SK-N-SH (cell line): ENCODE measurements at places on chromosomes 16 and 17. TPM values are rescaled to one million over a fixed set of nuclear protein-coding genes. Genes with fewer than 3 reads are reported as not detected.
A peak's percentile ranks its signal among the peaks of the same experiment; 100 is the strongest.

GRCh38 chr17:43983515-43984411 is 20.7 kb upstream of the NAGS start:
- DNase-seq = peak; percentile 72

GRCh38 chr17:81540676-81541027 is 11.5 kb downstream of the FAAP100 start:
- no peak for DNase-seq

- DNase-seq = no peak
Measured at GRCh38 chr16:80259290-80259805, 281.4 kb upstream of the DYNLRB2 start.

GRCh38 chr16:74100395-74101326 is 196.0 kb upstream of the PSMD7 start:
- DNase-seq = peak; percentile 52

DNA sequence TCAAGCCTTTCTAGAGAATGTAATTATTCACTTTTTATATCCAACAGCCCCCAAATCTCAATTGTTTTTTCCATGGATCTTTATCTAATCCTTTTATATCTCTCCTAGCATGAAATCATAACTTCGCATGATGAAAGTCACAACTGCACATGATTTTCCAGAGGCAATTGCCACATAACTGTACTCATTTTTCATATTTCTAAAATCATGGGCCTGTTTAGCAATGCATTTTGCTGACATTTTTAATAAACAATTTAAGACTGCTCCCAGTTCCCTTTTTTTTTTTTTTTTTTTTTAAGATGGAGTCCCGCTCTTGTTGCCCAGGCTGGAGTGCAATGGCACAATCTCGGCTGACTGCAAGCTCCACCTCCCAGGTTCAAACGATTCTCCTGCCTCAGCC is 83.5 kb downstream of the VMP1 start:
- no peak for DNase-seq

GRCh38 chr17:82866590-82867191 is 26.9 kb upstream of the ZNF750 start:
- DNase-seq = peak; percentile 85

DNA sequence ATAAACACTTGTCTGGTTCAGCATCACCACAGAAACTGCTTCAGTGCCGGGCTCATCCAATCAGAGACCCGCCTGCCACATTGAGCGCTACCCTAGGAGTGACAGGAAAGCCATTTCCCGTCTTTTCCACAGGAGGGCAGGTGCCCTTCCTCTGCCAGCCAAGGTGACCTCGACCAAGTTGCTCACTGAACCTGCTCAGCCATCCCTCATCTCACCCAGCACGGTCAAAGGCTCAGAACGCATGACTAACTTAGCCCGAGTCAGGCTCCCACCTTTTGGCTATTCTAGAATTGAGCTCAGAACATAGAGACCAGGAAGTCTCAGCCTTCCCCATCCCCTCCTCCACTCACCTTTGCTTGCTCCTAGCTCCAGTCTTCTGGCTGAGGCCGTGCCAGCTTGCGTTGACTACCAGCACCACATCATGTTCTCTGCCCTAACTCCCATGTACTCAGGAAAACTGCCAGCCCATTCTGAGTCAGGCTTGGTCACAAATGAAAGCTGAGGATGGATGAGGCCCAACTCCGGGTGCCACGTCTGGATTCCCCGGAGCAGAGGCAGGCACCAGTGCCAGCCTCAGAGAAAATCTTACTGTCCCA is 15.6 kb downstream of the MRPS23 start:
- DNase-seq = peak; percentile 45

DNA sequence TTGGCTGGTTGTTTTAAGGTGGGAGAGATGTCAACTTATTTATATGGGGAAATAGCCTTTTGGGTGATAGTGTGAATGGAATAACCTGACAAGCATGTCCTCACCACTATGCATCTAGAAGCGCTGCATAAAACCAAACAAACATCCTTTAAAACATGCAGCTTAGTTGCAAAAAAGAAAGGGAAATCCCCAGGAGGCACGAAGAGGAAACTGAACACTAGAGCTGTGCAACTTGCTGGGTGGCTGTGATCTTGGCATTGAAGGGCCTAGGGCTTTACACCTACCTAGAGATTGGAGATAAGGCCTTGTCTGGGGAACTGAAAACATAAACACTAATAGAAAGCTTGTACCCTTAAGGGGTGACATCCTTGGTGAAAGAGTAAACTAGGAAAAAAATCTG is 7.3 kb downstream of the C16orf54 start:
- no peak for DNase-seq

- no peak for DNase-seq
Measured at GRCh38 chr17:45310380-45311324, 6.2 kb downstream of the MAP3K14 start.

DNA sequence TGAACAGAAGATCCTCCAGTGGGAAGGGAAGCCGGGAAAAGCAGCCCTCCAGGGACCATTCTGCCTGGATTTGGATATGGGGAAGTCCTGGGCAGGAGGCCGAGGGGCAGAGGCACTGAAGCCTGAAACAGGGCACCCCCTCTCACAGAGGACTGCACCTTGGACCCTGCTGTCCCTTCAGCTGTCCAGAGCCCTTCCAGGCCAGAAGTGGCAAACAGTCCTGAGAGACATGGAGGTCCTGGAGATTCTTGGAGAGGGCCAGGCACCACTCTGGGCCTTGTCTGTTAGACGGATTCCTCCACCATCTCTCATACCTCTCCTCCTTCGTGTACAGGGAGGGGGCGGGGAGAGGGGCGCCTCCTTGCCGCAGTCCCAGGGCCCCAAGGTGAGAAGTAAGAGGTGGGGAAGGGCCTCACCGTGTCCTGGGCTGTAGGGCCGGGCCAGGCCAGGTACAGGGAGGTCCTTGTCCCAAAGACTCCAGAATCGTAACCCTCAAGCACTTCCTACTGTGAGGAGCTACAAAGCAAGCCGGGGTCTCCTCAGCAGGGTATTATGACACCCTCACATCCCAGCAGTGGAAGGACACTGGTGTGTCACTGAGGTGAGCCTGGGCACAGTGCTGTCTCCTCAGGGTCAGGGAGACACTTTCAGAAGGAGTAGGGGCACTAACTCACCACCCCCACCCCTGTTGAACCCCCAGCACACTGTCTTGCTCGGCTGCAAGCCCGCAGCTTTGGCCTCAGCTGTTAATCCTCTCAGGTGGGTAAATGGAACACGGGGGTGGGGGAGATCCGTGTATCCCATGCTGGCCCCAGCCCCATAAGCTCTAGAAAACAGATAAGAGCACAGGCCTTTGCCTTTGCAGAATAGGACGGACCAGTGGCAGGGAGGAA is 16.6 kb upstream of the TBX2 start:
- DNase-seq = peak; percentile 64

- no peak for DNase-seq
Measured at GRCh38 chr16:54462151-54462651, 175.6 kb upstream of the IRX3 start.

DNA sequence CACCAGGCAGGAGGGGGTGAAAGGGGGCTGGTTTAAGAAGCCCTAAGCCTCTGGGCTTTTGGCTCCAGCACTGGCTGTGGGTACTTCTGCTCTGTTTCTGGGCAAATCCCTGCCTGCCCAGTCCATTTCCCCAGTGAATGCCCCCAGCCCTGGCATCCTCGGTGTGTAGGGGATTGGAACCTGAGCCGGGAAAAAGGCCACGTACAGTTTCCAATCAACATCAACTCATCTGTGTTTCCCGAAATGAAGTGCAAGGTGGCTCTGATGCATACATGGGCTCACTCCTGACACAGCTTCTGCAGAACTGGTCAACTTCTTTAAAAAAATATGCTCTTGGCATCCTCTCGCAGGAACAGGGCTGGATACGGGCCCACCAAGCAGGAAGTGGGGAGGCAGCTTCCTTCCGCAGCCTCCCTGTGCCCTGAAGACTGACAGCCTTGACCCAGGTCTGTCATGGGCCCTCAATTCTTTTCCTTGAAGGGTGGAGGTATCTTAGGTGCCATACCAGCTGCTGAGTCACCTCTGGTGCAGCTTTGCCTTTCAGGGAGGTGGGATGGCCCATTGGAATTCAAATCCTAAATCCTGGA is 73.3 kb downstream of the N4BP1 start:
- DNase-seq = no peak

GRCh38 chr17:22435231-22435974 is 743.1 kb downstream of the KCNJ18 start:
- DNase-seq = peak; percentile 86

DNA sequence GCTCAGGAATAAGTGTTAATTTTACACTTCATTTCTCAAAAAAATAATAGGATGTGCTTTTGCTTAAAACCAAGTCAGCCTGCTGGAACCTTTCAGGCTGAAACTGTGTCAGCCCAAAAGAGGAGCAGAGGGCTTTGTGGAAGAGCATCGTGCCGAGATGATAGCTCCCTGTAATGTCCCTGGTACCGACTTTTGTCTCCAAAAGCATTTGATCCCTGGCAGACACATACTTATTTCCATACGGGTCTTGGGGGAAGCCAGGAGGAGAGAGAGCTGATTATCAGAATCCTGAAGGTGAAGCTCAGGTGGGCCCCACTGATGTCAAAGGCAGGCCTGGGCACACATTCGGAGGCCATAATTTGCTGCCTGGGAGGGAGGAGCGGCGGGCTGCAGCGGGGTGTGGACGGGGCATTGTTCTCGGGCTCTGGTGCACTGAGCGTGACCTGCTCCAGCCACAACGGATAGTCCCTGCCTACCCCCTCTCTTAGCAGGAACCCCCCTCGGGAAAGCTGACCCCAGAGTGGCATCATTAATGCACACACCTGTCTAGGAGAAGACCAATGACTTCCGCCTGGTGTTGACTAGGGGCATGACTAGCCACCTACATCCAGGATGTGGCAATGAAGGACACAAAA is 155.9 kb downstream of the C16orf78 start:
- DNase-seq = no peak

DNA sequence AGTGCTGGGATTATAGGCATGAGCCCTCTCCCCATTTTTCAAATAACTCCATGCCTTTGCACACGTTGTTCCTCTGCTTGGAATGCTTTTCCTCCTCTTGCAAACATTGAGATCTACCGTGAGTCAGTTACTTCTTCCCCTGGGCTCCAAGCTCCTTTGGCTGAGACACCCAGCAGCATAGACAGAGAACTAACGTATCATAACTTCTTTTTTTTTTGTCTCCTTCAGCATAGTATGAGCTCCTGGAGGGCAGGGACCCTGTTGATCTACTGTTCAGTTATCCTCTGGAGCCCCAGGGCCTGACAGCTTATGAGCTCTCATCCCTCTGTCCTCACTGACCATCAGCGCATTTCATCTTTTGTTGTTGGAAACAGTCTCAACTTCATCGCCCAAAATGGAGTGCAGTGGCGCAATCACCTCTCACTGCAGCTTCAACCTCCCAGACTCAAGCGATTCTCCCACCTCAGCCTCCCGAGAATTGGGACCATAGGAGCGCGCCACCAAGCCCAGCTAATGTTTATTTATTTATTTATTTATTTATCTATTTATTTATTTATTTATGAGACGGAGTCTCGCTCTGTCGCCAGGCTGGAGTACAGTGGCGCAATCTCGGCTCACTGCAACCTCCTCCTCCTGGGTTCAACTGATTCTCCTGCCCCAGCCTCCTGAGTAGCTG is 2.2 kb downstream of the SPAG7 start:
- no peak for DNase-seq

DNA sequence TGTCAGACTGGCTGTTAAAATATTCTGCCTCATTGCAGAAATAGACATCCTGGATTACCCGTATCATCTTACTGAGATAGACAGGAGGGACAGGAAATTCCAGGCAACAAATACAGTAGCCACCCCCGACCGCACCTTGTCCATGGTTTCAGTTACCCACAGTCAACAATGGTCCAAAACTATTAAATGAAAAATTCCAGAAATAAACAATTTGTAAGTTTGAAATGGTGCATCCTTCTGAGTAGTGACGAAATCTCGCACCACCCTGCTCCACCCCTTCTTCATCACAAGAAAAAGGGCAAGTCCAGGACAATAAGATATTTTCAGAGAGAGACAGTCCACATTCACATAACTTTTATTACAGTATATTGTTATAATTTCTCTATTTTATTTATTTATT is 23.6 kb upstream of the PRSS54 start:
- no peak for DNase-seq

GRCh38 chr16:1495211-1495888 is 2.2 kb downstream of the TELO2 start:
- no peak for DNase-seq

DNA sequence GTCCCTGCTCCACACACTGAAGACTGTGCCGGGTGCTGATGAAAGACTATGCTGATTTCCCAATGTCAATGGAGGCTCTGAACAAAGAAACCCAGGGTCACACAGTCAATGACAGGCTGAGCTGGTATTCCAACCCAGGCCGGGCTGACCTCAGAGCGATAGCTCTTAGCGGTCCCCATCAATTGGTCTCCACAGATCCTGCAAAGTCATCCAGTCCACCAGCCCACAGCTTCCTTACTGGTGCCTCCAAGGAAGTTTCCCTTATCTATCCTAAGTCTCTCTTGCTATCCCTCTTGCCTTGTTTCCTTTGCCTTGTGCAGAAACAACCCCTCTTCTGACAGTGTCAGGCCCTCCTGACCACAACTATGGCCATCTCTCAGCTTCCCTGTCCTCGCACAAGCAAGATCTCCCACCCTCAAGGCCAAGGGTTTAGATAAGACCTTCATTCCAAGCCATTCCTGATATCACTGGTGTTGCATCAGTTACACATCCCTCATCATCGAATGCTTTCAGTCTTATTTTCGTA is 52.7 kb upstream of the KSR1 start:
- DNase-seq = no peak

GRCh38 chr16:26511463-26511862 is 555.3 kb upstream of the C16orf82 start:
- no peak for DNase-seq

Gene KRT13
- 0.39 and 0.67 TPM in 2 replicates for polyA plus RNA-seq

Gene KLHL10
- polyA plus RNA-seq = 0.02 and 0.03 TPM in 2 replicates

Gene PTX4
- polyA plus RNA-seq = not detected in 2 replicates

Gene JUP
- 9.3 and 13.0 TPM in 2 replicates for polyA plus RNA-seq

Gene ABCA9
- polyA plus RNA-seq = 0.07 and 0.15 TPM in 2 replicates

Gene PIRT
- not detected in 2 replicates for polyA plus RNA-seq

Gene TMEM100
- polyA plus RNA-seq = 1.5 and 1.7 TPM in 2 replicates

Gene CHST4
- 0.08 and 0.18 TPM in 2 replicates for polyA plus RNA-seq
